Activated CD8-positive, alpha-beta T cell treated with anti-CD3 and anti-CD28 coated beads, Interleukin-2, amount 10 ng/mL, durations not matched to agents 7 days and 5 days (primary cell): ENCODE measurements at places on chromosomes 3 and 15. TPM values are rescaled to one million over a fixed set of nuclear protein-coding genes. Genes with fewer than 3 reads are reported as not detected.

DNA sequence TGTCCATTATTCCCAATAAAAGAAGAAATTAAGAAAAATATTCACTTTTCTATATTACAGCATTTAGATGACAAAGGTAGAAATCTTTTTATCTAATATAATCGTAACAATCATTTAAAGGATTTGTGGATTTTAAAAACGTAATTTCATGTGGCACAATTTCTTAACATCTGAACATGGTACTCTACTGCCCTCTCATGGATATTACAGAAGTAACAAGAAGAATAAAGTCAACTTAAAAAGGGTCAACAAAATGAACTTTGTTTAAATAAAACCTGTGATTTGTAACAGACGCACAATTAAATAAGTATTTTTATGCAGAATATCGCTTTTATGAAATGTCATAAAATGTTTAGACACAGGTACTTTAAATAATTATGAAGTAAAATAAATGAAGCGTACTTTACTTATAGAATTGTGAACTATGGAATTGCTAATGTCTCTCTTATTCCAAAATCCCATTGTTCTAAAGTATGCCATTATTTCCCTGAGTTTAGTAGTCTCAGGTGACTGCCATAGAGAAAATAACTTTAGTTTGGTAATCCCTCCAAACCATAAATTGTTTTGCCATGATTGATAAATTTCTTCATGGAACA, 366.8 kb upstream of the ZNF385D start:
- H3K4me1 ChIP-seq: no peaks in the 10 kb centered on the region
- H3K27me3 ChIP-seq: no peaks in the 10 kb centered on the region
- H3K4me3 ChIP-seq: no peak overlapping the region
- no peak for DNase-seq

DNA sequence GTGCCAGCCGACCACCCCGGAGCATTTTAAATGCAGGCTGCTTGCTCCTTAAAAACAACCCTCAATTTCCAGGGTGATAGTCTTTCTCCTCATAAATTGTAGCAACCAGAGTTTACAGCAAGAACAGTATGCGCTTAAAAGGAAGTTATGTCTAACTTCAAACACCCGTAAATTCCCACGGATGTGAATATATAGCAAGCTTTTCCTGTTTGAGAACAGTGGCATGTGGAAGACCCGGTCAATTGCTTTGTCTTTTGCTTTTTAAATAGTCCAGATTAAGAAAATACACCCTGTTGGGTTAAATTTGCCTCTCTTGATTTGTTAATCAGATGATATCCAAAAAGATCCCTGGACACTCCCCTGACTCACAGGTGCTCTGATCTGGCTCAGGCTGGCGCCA, 20.8 kb downstream of the MRPS25 start:
- no peaks in the 10 kb centered on the region for H3K27me3 ChIP-seq
- DNase-seq: no peak
- H3K4me3 ChIP-seq: no peak overlapping the region
- H3K36me3 ChIP-seq: peaks cover 74% of the 10 kb centered on the region
- peak overlapping the region; percentile 43 for H3K27ac ChIP-seq

GRCh38 chr3:143011705-143012104, 10.3 kb downstream of the U2SURP start:
- peaks cover 34% of the 10 kb centered on the region for H3K4me1 ChIP-seq
- H3K36me3 ChIP-seq: peaks cover 19% of the 10 kb centered on the region

- H3K27me3 ChIP-seq: no peaks in the 10 kb centered on the region
- H3K4me3 ChIP-seq: no peak overlapping the region
- no peaks in the 10 kb centered on the region for H3K36me3 ChIP-seq
- no peak for DNase-seq
- H3K27ac ChIP-seq: no peak overlapping the region
Observed at GRCh38 chr3:73653351-73653750, 28.6 kb upstream of the PDZRN3 start.

- no peak overlapping the region for H3K4me3 ChIP-seq
- no peak overlapping the region for H3K27ac ChIP-seq
- no peaks in the 10 kb centered on the region for H3K27me3 ChIP-seq
- DNase-seq: no peak
Observed at GRCh38 chr3:76547674-76548073, 492.2 kb upstream of the ROBO2 start.

- no peak for DNase-seq
- no peak overlapping the region for H3K27ac ChIP-seq
- no peaks in the 10 kb centered on the region for H3K36me3 ChIP-seq
- H3K4me1 ChIP-seq: no peaks in the 10 kb centered on the region
Observed at GRCh38 chr3:147119989-147120388, 286.4 kb downstream of the ZIC4 start.

- peaks cover 79% of the 10 kb centered on the region for H3K36me3 ChIP-seq
- H3K27ac ChIP-seq: peak overlapping the region; percentile 80
- peak overlapping the region; percentile 45 for H3K4me3 ChIP-seq
Observed at GRCh38 chr15:77036537-77037387, 34.1 kb downstream of the TSPAN3 start.

DNA sequence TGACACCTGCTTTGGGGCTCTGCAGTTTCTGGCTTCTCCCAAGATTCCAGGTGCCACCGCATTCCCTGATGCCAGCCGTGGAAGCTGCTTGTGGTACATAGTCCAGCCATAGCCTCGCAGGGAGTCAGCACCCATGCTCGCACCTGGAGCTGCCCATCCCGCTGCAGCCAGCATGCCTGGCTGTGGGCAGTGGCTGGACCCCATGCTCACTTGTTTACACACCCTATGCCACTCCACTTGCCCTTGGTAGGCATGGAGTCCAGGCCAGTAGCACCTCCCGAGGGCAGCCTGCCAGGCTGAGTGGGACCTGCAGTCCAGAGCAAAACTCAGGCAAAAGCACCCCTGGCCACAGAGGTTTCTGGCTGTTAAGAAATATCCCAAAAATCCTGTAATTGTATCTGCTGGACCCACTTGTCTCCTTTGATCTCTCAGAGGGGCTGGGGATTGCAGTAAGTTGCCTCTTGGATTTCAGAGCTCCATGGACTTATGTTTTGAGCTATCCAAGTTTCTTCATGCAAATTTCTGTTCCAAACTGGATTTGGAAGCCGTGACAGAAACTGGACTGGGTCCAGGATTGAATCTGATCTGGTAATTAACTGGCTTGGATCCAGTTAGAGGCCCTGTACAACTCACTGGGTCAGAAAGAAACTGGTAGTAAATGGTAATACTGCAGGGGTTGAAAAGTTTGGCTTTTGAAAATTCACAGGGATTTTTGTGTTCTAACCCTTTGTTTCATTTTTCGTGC, 149.3 kb downstream of the FMN1 start:
- H3K36me3 ChIP-seq: no peaks in the 10 kb centered on the region
- no peak for DNase-seq
- no peak overlapping the region for H3K4me3 ChIP-seq
- no peaks in the 10 kb centered on the region for H3K4me1 ChIP-seq
- H3K27ac ChIP-seq: no peak overlapping the region
- no peaks in the 10 kb centered on the region for H3K27me3 ChIP-seq

DNA sequence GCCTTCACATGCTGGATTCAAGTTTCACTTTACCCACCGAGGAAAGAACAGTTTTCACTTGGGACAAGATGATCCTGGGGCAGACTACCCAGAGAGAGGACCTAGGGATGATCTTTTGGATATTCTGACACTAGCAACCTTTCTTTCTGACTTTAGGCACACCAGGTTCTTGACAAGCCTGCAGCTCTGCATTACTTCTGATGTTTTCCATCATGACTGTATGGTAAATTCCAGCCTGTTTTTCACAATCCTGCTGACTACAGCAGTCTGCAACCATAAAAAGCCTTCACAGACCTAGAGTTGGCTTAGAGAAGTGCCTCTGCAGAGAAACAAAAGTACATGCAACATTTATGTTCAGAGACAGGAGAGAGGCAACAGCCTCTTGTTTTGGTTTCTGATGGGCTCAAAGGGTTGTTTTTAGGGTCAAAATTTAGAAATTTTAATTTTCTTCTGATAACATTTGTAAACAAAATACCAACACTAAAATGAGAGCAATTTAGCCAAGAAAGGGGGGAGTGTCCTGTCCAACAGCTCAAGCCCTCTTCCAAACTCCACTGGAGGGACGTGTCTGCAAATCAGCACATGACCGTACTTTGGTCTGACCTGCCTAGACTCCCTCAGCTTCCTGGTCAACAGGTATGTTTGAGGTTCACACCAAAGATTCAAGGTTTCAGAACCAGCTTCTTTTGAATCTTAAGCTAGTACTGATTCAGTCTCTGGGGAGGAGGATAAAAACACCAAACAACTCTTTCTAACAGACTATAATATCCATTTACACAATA, 799 bp downstream of the ABI3BP start:
- no peaks in the 10 kb centered on the region for H3K4me1 ChIP-seq
- no peak for DNase-seq
- no peak overlapping the region for H3K27ac ChIP-seq
- H3K36me3 ChIP-seq: no peaks in the 10 kb centered on the region
- peaks cover 12% of the 10 kb centered on the region for H3K27me3 ChIP-seq

GRCh38 chr3:139586420-139587017, 47.0 kb upstream of the RBP1 start:
- H3K36me3 ChIP-seq: no peaks in the 10 kb centered on the region
- H3K4me1 ChIP-seq: peaks cover 14% of the 10 kb centered on the region
- peaks cover 4% of the 10 kb centered on the region for H3K27me3 ChIP-seq
- H3K27ac ChIP-seq: no peak overlapping the region
- DNase-seq: no peak
- no peak overlapping the region for H3K4me3 ChIP-seq

DNA sequence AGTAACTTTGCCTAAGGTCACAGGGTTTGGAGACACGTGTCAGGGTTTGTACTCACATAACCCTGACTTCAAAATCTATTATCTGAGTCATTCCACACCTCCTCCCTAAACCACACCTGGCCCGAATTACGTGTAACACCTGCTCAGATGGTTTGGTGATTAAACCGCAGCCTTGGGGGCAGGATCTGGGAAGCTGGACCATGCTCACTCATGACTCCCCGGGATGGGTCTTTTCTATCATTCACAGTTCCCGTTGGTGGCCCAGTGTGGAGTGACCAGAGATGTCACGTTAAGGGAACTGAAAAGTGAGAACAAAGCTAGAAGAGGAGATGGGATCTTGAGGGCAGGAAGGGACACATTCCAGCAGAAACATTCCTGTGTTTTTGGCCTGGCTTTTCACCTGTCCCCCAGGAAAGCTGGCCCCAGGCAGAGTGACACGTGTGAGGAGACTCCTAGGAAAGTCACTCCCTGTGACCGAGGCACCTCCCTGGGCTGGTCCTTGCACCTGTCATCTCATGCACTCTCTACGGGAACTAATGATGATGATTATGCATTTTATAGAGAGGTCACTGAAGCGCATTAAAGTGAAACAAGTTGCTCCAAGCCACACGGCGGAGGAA, 75.4 kb upstream of the POMGNT2 start:
- no peaks in the 10 kb centered on the region for H3K27me3 ChIP-seq
- peaks cover 46% of the 10 kb centered on the region for H3K4me1 ChIP-seq
- H3K27ac ChIP-seq: peak overlapping the region; percentile 93
- peak overlapping the region; percentile 26 for H3K4me3 ChIP-seq
- DNase-seq: peak; percentile 59

DNA sequence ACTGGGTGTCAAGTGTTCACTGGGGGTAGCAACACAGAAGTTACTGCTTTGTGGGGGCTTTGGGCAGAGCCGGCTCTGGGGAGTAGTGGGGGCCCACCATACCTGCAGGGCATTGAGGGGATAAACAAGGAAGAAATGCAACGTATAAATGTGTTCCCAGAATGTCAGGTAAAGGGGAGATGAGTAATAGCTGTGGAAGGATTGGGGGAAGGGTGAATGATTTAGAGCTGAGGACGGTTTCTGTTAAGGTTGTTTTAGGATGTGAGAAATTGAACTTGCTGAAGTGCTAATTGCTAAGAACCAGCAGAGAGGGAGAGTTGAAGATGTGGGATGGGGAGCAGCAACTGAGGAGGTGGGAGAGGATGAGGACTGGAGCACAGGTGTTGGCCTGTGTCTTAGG, 10.7 kb downstream of the SCG5 start:
- peaks cover 55% of the 10 kb centered on the region for H3K36me3 ChIP-seq
- peaks cover 12% of the 10 kb centered on the region for H3K4me1 ChIP-seq
- H3K4me3 ChIP-seq: no peak overlapping the region
- no peak overlapping the region for H3K27ac ChIP-seq
- no peak for DNase-seq

DNA sequence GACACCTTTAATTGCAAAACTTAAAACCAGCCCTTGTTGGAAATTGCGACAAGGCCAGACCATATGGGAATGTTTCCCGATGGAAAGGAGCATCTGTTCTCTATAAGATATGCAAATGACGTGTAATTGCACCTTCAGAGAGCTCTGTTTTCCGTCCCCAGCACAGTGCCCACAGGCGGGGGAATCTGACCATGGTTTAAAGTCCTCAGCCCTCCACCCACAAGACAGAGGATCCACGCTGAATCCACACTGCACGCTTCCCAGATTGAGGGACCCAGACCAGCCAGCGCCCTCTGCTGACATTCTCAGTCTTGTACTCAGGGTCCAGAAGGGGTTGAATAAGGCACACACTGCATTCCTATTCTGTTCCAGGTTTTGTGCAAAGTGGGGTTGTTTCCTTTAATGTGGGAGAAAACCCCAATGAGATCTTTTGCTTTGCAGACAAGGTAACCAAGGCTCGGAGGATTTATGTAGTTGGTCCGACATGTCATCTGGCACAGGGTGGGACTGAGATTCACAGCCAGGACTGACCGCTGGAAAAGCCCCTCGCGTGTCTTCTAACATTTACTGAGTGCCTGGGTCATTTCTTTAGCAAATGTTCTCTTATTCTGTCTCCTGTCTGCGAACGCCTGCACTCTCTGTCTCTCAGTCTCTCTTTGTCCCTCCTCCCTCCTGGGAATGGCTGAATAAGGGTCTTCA, 36.8 kb upstream of the KLHL25 start:
- H3K4me1 ChIP-seq: no peaks in the 10 kb centered on the region
- H3K27me3 ChIP-seq: peaks cover 3% of the 10 kb centered on the region
- DNase-seq: peak; percentile 39
- no peak overlapping the region for H3K27ac ChIP-seq
- H3K4me3 ChIP-seq: no peak overlapping the region
- H3K36me3 ChIP-seq: no peaks in the 10 kb centered on the region

DNA sequence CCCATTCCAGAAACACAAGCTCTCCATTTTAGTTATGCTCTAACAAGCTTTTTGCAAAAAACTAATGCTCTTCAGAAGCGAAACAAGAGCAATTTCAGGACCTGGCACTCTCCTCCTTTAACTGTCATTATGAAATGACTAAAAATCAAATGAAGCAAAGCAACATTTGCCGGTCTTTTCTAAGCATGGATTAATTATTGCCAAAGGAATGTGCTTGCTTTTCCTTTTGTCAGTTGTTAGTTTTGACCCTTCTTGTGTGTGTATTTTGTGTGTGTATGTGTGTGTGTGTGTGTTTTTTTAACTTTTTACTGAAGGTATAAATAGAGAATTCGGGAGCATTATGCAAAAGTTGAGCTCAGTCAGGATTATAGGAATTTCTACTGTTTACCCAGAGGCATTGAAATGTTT, 509.1 kb downstream of the TUSC7 start:
- no peaks in the 10 kb centered on the region for H3K27me3 ChIP-seq
- no peaks in the 10 kb centered on the region for H3K36me3 ChIP-seq
- H3K4me1 ChIP-seq: no peaks in the 10 kb centered on the region
- DNase-seq: no peak

GRCh38 chr3:75327453-75327852, 336.7 kb upstream of the FRG2C start:
- no peak for DNase-seq
- no peaks in the 10 kb centered on the region for H3K36me3 ChIP-seq
- no peaks in the 10 kb centered on the region for H3K4me1 ChIP-seq
- no peak overlapping the region for H3K27ac ChIP-seq
- H3K4me3 ChIP-seq: no peak overlapping the region

GRCh38 chr3:156093964-156094363, 26.4 kb upstream of the KCNAB1 start:
- no peaks in the 10 kb centered on the region for H3K27me3 ChIP-seq
- no peak overlapping the region for H3K27ac ChIP-seq
- no peak for DNase-seq

Gene PLSCR2
- total RNA-seq: not detected

Gene ZNF385D
- total RNA-seq: not detected

Gene MRPL3
- total RNA-seq: 83.0 TPM

Gene MAPKBP1
- total RNA-seq: 30.4 TPM

Gene UTS2B
- total RNA-seq: not detected

Gene CDC25A
- total RNA-seq: 30.3 TPM
